ENCODE measurements at places on chromosomes 3 and 15.
A peak's percentile ranks its signal among the peaks of the same experiment; 100 is the strongest.

- no peak for DNase-seq
Measured at GRCh38 chr3:187919544-187919943, 174.3 kb upstream of the BCL6 start.

DNA sequence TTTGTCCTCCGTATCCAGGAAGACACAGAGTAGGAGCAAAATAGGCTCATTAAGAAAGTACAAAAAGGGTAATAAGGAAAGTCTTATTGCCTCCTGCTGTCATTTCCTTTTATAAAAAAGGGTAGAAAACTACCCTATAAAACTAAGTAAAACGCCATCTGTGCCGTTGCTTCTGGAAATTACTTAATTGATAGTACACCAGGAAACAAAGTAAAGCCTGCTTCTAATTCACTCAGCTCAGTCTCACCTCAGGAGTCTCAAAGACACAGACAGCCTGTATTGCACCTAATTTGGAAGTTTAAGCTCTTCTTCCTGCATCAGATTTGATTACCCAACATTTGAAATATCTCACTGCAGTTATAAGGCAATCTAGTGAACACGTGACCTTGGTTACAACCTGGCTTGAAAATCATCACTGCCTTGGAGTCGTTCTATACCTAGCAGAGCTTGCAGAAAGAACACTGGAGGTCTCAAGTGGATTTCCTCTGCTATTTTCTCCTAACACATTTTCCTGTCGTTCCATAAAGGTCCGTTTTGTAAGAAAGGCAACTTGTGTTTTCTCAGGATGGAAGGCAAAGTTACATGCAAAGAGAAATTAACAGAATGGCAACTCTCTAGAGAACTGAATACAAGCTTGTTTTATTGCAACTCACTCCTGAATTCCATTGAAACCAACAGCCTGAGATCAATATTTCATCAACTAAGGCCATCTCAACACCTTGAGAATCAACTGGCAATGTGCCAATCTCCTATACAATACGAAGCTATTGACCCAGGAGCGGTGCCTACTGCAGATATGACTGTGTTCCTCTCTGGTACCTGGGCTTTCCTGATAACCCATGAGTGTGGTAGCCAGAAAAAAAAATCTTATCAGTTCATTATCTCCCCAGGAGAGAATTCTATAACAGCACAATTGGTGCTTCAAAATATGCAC lies 203.3 kb upstream of the LMCD1 start:
- DNase-seq, result no peak

- peak; percentile 59 for DNase-seq
Measured at GRCh38 chr3:72738752-72739530, 109.3 kb downstream of the SHQ1 start.

DNA sequence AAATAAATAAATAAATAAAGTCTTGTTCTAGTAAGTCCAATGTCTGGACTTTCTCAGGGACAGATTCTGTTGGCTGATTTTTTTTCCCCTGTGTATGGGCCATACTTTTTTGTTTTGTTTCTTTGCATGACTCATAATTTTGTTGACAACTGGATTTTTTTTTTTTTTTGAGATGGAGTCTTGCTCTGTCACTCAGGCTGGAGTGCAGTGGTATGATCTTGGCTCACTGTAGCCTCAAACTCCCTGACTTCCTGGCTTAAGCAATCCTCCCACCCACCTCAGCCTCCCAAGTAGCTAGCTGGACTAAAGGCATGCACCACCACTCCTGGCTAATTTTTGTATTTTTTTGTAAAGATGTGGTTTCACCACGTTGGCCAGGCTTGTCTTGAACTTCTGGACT lies 38.9 kb downstream of the TICRR start:
- DNase-seq, result no peak

DNA sequence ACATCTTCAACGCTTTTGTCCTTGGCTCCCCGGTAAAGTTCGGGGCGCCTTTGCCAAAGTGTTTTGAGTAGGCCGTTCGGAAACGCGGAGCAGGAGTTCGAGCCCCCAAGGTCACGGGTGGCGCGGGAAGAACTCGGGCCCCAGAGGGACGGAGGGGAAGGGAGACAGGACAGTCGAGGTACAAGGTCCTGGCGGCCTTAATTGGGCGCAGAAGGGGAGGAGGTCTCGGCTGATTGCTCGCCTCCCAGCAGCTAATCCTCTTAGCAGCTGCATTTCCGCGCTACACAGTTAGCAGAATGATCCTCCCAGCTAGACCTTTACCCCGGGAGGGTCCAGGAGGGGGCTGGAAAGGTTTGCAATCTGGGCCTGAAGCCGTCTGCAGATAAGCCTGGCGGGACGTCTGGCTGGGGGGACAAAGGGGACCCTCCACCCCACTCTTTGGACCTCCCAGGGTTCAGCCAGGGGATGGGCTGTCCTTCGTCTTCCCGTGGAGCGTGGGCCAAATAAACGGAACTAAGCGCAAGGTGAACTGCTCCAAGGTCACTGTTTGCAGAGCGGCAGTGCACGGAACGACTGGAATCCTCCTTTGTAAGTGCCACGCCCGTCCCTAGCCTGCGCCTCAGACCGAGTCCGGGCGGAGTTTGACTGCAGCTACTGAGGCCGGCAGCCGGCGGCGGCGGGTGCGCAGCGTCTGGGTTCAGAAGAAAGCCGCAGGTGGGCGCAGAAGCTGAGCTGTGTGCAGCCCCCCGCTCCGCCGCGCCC lies 7.2 kb downstream of the EOMES start:
- peak; percentile 30 for DNase-seq

DNA sequence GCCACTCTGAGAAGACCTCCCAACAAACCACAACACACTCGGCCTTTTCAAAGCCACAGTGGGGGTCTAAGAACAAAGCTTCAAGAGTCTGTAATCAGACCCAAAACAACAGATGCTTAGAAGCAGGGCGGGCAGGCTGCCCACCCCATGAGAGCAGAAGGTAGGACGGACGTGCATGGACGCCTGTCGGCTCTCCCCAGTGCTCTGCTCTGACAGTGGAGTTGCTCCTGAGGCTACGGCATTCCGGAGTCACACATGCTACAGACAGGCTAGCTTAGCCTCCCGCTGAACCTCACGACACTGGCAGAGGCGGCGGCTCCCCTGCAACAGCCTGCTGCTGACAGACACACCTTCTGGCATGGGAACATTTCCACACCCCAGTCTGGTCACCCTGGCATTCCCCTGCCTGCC lies 33.5 kb downstream of the SLCO2A1 start:
- DNase-seq, result no peak

DNA sequence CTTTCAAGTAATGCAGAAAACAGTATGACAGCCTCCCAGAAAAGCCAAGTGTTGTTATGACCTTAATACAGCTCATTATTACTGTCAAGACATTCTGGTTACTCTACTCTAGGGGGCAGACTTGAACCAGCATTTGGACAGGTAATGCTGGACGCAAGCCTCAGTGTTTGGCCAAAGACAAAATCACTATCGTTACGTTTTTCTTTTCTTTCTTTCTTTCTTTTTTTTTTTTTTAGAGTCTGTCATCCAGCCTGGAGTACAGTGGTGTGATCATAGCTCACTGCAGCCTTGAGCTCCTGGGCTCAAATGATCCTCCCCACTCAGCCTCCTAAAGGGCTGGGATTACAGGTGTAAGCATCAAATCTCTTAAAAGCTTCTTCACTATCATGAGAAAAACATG lies 29.4 kb upstream of the TMEM45A start:
- peak; percentile 33 for DNase-seq

DNA sequence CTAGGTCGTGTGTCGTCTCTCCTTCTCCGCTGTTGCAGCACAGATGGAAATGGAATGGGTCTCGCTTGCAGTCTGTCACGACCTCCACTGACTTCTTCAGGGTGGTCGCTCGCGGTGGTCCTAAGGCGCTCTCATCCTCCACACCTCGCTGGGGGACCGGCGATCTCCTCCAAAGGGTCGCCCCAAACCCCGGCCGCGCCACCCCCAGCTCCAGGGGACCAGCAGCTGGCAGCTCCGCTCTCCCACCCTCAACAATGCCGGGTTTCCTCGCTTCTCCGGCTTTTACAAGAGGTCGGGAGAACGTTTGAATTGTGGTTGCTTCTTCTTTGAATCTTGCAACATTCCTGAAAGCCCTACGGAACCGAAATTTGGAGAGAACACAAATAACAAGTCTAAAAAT lies 25.9 kb downstream of the SERP1 start:
- DNase-seq, result no peak

GRCh38 chr3:96863129-96863740 lies 48.8 kb downstream of the EPHA6 start:
- peak; percentile 43 for DNase-seq

DNA sequence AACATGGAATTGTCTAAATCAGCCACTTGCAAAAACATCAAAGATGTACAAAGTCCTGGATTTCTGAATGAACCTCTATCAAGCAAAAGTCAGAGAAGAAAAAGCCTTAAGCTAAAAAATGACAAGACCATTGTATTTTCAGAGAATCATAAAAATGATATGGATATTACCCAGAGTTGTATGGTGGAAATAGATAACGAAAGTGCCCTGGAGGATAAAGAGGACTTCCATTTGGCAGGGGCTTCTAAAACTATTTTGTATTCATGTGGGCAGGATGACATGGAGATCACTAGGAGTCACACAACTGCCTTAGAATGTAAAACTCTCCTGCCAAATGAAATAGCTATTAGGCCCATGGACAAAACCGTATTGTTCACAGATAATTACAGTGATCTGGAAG lies 29.3 kb downstream of the KNL1 start:
- DNase-seq, result no peak

- no peak for DNase-seq
Measured at GRCh38 chr15:44647637-44648036, 15.8 kb downstream of the SPG11 start.

- no peak for DNase-seq
Measured at GRCh38 chr15:100645671-100646070, 43.3 kb downstream of the ASB7 start.

GRCh38 chr3:181330257-181330656 lies 340.7 kb upstream of the DNAJC19 start:
- no peak for DNase-seq

DNA sequence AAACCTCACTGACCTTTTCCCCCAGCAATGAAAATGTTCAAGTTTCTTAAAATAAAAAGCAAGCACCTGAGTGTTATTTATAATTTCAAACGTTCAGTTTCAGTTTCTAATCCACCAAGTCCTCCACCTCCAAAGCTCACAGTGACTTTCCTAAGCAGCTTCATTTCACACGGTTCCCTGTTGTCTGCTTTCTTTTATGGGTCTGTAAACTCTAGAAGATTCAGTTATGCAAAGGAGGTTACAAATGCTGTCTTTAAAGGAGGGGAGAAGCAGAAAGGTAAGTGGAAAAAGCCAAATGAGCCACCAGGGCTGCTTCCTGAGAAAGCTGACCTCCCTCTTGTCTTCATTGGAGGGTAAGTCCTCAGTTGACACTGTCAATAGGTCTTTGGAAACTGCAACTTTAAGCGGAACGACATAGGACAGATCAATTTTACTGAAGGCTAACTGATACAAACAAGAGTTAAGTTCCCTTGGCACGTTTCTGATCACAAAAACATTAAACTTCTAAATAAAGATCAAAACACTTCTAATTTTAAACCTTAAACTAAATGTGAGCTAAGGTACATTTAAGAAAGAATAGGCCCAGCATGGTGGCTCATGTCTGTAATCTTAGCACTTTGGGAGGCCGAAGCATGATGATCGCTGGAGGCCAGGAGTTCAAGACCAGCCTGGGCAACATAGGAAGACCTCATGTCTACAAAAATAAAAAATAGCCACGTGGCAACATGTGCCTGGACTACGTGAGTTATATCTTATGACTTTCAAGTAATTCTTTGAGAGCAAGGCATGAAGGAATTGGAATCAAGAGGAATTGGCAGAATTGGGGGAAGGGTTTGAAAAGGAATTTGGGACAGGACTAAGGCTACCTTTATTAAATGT lies 151.9 kb upstream of the UBE2E1 start:
- no peak for DNase-seq

DNA sequence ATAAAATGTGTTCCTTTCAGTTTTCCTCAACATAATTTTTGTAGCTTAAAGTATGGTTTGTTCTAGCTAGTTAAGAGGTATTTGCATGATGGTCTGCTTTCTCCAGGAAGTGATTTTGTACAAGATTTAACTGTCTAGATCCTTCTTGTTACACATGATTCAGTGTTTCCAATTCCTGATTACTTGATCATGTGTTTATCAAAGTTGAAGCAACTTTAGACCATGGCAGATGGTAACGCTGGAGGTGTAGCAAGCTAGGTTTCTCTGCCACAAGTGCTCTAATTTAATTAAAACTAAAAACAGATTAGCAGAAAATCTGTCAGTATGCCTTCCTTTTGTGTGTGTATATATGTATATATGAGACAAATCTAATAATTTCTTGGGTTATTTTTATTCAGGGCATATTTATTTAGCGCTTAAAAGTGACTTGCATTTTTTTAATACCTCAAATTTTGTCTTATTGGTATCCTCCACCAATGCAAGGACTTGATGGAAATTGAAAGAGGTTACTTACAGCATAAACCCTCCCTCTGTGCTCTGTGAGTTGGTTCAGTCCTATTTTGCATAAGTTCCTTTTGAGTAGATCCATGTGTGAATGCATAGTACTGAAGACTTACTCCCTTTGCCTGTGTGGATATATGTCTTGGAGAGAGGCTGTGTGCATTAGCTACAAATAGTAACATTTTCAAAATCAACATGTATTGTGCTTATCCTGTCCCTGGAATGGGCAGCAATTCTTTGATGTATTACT lies 157.3 kb upstream of the CGNL1 start:
- peak; percentile 58 for DNase-seq

GRCh38 chr15:70170096-70170699 lies 72.5 kb upstream of the TLE3 start:
- peak; percentile 11 for DNase-seq

DNA sequence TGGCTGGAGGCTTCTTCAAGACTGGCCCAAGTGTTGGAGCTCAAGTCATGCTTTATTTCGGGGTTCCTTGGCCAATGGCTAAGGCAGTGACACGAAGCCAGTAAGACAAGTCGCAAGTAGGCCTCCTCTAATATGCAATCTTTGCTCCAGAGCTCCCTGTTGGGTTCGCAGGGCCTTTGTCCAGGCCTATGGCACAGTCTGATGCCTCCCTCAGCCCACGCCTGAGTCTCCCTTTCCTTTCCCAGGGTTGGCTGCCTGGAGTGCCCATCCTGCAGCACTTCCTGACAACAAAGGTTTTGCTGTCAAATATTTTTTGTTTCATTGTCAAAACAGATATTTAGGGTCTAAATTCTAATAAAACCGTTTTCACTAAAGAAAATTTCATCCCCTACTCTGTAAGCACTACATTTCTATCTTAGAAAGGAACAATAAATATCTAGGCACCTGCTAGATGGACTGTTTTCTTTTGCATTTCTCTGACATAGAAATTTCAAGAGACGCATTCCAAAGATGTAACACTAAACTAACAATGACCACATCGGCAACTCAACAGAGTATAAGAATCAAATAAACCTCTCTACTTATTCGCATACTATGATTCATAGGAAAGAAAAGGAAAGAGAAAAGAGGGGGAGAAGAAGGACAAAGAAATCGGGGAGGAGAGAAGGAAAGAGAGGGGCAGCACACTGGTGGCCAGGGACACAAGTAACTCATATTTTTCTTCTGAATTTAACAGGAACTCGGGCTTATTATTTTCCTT lies 393.1 kb upstream of the ATP11B start:
- no peak for DNase-seq

Data from right hindlimb (tissue), 1 donor.